SK-N-DZ (cell line): ENCODE measurements at places on chromosomes 2 and 18.

DNA sequence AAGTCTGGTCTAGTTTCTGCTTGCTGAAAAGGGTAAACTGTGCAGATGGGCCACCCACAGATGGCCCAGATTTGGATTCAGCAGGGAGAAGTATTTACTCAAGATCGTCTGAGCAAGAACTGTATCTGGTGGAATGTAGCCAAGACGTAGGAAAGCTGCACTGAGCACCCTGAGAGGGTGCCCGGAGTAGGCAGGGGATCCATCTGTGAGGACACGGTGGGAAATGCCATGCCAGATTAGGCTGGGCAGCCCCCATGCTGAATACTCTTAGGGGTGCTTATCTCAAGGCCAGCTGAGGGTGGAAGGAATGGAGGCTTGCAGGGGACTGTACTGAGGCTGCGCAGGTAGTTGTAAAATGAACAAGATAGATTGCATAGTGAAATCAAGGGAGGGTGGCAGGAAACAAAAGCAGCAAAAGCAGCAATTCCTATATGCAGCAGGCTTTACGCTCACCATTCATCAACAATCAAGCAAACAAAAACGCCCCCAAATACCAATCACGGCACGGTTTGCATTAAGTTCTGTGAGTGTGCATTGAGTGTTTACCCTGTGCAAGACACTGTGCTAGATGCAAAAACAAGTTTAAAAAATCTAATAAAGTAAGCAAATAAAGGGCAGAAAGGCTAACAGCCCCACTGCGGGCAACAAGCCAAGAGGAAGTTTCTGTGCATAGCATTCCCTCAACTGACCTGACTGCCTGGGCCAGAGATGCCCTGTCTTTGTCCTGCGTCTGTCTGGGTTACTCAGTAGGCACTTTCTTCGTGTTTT, 32.2 kb upstream of the LPIN2 start:
- DNase-seq: no peak

DNA sequence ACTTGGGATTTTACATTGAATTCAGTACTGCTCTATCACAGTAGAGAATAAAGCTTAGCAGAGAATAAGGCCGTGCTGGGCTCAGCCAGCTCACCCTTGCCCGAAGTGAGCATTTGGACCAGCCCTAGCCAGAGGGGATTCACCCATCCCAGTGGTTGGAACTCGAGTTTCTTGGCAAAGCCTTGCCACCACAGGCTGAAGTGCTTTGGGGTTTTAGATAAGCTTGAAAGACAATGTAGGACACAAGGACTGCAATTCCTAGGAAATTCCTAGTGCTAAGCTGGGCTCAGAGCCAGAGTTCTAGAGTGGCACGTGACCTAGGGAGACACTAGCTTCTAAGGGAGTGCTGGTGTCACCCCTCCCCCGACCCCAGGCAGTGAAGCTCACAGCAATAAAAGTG, 28.0 kb downstream of the SERPINB11 start:
- DNase-seq: no peak

DNA sequence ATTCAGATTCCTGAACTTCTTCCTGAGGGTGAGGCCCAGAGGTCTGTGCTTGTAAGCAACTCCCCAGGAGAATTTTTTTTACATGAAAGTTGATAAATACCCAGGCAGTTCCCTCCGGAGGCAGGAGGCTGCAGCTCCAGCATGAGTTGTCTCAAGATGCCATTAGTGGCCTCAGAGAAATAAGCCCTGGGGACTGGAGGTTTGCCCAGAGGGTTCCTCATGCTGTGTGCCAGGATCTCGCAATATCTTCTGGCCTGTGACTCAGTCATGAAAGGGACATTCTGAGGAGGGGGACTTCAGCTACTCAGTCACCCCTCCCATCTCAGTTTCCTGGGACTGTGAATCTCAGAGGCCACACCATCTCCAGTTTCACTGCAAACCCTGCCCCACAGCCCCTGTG, 49.9 kb downstream of the LYPD1 start:
- DNase-seq: no peak

DNA sequence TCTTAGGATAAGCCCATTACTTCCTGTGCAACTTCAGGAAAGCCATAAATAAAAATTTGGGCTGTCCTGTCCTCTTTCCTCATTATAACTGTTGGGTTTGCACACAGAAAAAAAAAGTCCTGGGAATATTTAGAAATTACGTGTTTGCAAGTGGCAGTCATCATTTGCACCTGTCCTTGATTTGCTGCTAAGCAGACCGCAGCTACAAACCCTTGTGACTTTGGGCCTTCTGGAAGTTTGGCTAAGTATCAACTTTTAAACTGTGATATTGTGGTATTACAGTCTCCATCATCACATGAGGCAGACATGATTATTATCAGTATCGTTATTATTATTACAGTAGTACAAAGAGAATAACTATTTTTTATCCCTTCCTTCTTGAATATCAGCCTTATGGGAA, 260.7 kb upstream of the SESTD1 start:
- no peak for DNase-seq

DNA sequence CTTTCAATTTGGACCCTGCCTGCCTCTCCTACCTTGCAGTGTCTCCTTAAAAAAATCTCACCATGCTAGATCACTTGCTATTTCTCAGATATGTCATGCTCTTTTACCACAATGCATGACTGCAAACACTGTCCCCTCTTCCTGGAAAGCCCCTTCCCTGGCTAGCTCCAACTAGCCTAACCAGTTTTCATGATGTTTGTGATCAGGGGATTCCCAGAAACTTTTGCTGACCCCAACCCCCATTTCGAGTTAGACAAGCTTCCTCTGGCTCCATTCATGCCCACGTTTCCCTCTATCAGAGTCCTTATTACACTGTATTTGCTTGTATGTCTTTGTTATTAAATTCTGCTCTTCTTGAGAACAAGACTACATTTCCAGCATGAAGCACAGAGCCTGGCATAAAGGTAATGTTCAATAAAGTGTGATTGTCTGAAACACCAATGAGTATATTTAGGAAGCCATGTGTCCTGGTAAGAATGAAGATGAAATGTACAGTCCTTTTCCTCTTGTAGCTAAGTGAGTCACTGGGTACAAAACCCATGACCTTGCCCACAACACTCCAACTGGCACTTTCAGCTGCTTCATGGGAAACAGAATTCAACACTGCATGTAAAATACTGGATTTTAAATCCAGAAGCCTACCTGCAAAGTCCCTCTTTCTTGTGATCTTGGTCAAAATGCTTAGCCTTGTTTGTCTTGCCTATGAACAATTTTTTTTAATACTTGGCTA, 62.0 kb upstream of the ATL2 start:
- no peak for DNase-seq

DNA sequence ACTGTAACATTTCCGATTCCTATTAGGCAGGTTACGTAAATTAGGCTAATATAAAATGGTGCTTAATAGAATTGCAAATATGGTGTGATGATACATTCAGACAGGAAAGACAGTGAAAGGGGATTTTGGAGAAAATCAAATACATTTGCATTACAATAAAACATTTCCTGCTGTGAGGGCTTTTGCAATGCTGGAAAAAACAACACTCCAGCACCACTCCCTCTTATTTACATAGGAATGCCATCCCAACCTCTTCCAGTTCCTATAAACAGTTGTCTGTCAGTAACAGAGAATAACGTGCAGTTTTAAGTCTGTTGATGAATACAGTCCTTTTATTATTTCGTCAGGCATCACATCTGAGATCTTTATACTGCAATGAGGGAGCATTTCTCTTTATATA, 298.8 kb upstream of the FANCL start:
- no peak for DNase-seq

DNA sequence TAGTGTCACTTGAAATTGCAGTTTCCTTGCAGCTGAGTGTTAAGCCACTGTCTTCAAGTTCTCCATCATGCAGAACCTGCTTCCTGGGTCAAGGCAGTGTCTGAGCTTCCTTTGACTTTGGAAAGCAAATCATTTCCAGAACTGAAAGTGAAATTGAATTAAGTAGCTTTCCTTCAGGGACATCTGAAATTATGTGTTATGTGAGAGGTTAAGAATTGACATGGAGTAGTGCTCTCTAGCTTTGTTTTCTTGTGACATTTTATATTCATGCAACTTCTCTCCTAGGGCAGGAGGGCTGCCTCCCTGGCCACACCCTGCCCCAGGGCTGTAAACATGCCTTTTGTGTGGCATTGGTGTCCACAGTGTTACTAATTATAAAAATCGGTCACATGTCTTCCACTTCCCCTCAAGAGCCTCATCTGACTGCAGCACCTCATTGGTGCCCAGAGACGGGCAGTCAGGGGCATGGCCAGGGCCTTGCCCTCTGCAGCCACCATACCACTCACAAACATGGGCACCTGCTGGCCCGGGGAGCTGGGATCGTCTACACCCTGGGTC, 14.4 kb downstream of the RAB12 start:
- DNase-seq: peak; percentile 21

- DNase-seq: no peak
These were observed 299.2 kb downstream of the TDRD15 start for GRCh38 chr2:21422724-21423522.

DNA sequence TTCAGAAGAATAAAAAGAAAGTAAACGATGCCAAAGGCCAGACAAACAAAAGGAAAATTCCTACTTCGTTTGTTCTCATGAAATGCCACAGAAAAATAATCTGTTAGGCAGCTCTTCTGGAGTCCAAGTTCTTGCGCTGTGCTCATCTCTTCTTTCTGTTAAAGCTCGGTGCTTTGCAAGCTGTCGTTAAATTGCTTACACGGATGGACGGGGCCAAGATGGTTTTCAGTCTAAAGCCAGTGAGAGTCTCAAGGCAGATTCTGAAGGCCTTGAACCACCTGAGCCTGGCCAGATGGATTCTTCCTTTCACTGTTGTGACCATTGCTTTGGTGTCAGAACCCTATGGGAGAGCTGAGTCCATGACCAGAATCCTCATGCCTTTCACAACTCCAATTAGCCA, 97.6 kb upstream of the RMDN2 start:
- DNase-seq: no peak

- DNase-seq: no peak
These were observed 104.2 kb upstream of the RND3 start for GRCh38 chr2:150591496-150592285.

DNA sequence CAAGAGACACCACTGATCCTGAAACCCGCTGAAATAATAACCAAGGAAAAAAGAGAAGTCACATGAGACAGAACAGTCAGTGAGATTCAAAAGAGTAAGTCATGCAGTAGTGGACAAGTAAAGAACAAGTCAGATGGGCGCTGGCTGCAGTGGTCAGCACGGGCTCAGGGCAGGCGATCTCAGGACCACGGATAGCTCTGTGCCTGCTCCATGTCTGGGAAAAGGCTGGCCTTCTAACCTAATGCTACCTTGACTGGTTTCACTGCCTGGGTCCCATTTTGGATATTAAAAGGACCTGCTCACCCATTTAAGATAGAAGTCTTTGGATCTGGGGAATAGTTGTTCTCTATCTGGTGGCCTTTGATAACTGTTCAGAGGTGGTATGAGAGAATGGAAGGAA, 61.7 kb upstream of the LCLAT1 start:
- no peak for DNase-seq

DNA sequence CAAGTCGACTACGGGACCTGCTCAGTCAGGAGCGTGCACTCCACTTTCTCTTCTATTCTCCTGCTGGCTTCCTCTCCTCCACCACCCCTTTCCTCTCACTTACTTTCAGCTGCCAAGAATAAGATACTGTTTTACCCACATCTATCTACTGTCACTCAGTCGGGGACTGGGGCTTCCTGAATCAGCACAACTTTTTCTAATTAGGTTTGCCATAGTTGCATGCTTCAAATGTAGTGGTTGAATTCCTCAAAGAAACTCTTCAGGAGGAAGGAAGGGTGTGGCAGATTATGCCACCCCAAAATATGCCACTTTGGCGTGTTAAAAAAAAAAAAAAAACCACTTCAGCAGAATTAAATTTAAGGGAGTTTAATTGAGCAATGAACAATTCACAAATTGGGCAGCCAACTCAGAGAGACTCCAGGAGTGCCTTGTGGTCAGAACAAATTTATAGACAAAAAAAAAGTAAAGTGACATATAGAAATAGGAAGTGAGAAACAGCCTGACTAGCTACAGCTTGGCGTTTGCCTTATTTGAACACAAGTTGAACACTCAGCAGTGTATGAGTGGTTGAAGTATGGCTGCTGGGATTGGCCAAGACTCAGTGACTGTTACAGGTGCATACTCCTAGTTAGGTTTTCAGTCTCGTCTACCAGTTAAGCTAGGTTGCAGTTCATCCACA, 32.5 kb upstream of the RMDN2 start:
- DNase-seq: no peak

- DNase-seq: no peak
These were observed 364.4 kb upstream of the CHST9 start for GRCh38 chr18:27549335-27550039.

- no peak for DNase-seq
These were observed 1.4 kb upstream of the SERTAD2 start for GRCh38 chr2:64655018-64655664.

DNA sequence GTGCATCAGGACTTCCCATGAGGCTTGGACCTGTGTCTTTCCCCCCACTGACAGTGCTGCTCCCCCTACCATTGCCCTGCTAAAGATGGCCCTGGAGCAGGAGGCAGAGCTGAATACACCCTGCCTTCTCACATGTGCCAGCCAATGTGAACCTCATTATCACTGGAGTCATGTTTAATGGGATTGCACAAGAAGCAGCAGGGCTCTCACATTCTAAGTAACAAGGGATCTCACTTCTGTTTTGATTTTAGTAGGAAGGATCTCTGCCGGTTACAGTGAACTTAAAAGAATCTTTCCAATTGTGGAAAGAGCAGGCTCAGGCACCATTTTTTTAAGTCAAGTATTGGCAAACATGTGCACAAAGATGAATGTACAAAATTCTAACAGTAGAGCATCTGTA, 322.1 kb upstream of the MEX3C start:
- DNase-seq: no peak

- no peak for DNase-seq
These were observed 15.6 kb upstream of the MC2R start for GRCh38 chr18:13930964-13931363.

DNA sequence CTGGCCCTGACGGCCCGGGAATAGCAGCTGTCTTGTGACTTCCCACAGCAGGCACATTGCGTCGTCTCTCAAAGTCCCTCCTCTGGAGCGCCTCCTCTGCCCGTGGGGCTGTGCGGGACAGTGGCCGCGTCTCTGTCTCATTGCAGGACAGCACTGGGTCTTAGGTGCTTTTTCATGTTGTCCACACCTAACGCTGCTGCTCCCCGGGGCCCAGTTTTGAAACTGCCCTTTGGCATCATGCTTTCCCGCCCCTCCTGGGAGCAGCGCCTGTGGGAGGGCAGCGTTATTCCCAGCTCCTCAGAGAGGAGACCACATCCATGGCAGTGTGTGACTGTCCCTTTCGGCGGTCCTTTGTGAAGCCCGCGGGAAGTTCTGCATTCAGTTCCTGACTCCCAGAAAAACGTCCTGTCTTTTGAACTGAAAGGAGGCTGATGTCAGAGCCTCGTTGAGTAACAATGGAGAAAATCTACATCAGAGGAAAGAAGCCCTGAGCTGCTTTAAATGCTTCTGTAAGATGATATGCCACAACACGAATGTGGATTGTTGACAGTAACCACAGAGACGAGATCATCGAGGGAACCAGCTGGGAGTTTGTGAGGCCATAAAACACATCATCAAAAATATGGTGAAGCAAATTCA, 226.0 kb downstream of the FAM210A start:
- no peak for DNase-seq

DNA sequence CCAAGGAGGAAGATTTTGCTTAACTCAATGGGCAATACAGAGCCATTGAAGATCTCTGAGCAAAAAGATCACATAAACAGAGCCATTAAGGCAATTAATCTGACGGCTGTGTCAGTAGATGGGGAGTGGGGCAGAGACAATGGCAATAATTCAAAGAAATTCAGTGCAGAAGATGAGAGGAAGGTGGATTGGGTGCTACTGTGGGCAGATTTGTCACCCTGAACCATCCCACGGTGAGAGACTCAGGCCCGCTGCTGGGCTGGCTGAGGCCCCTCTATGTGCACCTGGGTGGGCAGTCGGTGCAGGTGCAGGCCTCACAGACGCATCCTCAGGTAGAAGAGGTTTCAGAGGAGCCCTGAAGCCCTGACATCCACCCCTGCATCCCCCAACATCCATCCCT, 458.6 kb downstream of the EIPR1 start:
- DNase-seq: no peak
